ENCODE measurements at places on chromosomes 6 and 20. TPM values are rescaled to one million over a fixed set of nuclear protein-coding genes. Genes with fewer than 3 reads are reported as not detected.

CD93 gene
- total RNA-seq: 123 TPM

DACT2 gene
- total RNA-seq: 0.48 TPM

KIAA0408 gene
- total RNA-seq: 1.9 TPM

SALL4 gene
- total RNA-seq: 0.12 TPM

SUMO4 gene
- total RNA-seq: 2.9 TPM

LAMA5 gene
- total RNA-seq: 395 TPM

CLIC5 gene
- 3.7 TPM for total RNA-seq

NRN1 gene
- 35.9 TPM for total RNA-seq
